Left ventricle myocardium superior (tissue), 1 donor: ENCODE measurements at places on chromosomes 7 and 10.

GRCh38 chr7:8035647-8036518, 67.3 kb downstream of the GLCCI1 start:
- no peak for DNase-seq

- no peak for DNase-seq
These were observed 350.9 kb upstream of the LRGUK start for GRCh38 chr7:133776266-133776665.

- DNase-seq: no peak
These were observed 7.7 kb upstream of the CPVL start for GRCh38 chr7:29154076-29154475.

- no peak for DNase-seq
These were observed 1.1 kb upstream of the GIMAP1 start for GRCh38 chr7:150715293-150715692.

DNA sequence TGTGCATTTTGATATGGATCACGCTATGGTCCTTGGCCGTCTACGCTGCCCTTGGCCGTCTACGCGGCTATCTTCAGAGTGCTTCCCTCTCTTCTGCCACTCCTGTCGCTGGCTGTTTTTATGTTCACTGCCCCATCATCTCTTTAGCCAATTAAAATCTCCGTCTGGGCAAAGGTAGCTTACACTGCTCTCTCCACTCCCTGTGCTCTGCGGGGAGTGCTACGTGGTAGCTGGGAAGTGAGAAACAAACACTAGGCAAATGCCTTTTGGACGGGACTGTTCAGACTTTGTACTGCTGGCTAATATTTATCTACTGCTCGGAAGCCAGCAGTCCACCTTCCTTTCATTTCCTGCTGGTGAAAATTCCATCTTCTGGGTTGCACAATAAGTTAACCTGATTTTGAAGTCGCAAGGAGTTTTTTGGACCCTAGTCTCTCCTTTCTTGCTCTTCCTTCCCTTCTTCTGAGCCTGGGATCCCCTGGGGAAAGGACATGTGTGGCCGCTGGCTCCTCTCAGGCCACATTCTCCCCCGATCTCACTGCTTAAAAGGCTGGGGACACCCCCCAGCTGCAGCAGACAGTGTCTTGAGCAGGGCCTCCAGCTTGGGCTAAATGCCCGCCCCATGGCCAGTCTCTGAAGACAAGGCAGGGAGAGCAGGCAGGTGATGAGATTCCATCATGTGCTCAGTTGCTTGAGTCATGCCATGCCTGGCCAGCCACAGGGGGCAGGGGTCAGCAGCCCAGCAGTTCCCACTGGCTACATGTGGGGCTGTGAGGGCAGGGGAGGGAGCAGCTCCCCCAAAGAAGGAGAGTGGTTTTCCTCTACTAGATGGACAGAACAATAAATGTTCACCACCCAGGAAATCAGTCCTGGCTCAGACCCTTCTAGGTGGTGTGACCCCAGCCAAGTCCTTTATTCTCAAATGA, 25.5 kb upstream of the RBM33 start:
- no peak for DNase-seq

DNA sequence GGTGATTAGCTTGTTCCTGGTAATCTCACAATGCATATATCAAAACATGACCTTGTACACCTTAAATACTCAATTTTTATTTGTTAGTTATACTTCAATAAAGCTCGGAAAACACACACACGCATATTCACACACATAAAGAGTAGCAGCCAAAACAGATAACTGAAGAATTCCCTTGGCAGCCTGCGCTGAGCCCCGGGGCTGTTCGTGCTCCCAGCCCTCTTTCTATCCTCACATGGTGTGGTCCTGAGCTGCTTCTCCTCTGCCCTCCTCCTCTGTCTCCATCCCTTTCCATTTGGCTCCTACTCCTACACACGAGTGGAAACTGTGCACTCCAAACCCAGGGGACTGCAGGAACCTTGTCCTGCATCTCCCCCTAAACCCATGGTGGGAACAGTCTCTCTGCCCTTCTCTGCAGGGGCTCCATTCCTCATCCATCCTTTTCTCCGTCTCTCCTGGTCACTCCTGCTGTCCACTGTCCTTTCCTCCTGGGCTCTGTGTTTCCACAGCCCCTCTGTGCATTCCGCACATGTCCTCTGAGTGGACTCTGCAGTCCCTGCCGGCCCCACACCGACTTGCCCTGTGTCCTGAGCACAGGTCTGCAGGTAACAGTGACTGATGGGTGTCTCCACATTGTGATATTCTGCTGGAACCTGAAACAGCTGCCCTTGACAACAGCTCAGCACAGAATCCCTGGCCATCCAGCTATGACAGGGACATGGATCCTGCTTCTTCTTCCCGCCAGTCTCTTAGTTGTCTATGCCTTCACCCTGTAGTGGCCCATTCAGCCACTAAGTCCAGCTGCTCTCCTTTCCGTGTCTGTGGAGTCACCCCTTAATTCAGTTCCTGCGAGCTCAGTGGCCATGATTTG, 216.8 kb upstream of the ZNF32 start:
- DNase-seq: peak; percentile 54

DNA sequence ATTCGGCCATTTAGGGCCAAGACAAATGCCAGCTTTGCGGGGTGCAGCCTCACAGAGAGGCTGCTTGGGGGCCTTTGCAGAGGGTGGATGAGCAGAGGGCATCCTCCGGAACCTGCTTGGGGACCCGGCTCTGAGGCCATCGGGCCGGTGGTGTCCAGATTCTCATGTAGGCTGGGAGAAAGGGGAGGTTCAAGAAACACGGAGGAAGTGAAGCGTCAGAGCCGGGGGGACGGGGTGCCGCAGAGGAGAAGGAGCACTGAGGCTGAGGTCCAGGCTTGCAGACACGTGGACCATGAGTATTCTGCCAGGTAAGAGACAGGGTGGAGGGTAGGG, 150.7 kb upstream of the SHH start:
- DNase-seq: no peak

DNA sequence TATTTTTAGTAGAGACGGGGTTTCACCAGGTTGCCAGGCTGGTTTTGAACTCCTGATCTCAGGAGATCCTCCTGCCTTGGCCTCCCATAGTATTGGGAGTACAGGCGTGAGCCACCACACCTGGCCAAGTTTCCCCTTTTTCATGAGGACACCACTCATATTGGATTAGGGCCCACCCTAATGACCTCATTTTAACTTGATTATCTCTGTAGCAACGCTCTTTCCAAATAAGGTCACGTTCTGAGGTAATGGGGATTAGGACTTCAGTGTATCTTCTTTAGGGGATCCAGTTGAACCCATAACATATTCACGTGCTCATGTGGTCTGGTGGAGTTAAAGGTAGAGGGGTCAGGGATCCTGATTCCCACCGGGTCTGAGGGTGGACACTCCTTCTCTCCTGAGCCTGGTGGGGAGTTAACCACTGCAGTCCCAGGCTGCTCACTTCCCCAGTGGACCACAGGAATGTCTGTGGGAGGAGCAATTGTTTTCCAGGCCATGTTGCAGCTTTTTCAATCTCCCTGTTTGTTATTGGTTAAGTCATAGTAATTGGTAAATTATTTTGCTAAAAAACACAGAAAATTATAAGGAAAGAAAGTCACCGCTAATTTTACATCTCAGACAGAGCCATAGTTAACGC, 130.5 kb downstream of the GRK5 start:
- no peak for DNase-seq

DNA sequence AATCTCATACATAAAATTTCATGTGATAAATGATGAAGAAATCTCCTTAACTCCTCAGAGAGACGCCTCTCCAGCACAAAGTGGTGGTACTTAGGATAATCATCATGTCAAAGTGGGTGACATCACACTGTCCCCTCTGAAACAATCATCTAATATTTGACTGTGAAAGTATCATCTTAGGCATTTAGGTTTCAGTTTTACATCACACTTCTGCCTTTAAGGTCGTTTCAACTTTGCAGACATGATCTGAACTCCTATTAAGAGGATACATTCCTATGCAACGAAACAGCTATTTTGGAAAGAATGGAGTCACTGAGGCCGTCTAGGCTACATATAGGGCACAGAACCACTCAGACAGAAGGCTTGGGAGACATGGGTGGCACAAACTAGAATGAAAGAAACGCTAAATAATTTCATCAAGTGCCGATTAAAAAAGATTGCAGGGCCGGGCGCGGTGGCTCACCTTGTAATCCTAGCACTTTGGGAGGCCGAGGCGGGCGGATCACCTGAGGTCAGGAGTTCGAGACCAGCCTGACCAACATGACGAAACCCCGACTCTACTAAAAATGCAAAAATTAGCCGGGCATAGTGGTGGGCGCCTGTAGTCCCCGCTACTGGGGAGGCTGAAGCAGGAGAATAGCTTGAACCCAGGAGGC, 2.0 kb downstream of the VOPP1 start:
- DNase-seq: no peak

DNA sequence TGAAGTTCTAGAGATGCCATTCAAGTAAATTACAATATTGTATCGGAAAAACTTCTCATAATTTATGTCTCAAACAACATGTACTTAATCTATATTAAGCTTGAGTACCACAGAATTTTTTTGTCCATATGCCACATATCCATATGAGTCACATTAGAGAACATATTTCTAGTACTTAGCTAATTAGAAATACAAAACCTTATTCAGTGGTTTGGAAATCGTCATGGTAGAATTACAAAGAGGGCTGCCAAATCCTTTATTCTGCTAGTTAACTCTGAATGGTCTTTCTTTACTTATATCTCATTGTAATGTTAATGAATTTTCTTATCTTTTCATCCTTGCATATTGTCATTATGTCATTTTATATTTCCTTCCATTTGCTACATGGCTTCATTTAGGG, 9.0 kb upstream of the VIM start:
- DNase-seq: no peak

DNA sequence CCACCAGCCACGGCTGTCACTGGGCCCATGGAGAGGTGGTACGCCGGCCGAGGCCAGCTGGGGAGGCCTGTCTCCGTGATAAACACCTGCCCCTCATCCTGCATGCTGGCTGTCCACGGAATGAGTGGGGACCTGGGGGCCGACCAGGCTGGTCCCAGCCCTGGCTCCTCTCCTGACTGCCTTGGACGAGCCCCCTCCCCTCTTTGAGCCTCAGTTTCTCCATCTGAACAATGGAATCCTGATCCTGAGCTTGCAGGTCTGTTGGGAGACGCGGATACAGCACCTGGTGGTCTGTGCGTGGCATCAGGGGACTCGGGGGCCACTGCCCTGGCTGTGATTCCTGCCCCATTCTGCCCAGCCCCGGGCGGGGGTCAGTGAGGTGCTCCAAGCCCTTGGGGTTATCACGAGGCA, 109.9 kb downstream of the MICALL2 start:
- no peak for DNase-seq

DNA sequence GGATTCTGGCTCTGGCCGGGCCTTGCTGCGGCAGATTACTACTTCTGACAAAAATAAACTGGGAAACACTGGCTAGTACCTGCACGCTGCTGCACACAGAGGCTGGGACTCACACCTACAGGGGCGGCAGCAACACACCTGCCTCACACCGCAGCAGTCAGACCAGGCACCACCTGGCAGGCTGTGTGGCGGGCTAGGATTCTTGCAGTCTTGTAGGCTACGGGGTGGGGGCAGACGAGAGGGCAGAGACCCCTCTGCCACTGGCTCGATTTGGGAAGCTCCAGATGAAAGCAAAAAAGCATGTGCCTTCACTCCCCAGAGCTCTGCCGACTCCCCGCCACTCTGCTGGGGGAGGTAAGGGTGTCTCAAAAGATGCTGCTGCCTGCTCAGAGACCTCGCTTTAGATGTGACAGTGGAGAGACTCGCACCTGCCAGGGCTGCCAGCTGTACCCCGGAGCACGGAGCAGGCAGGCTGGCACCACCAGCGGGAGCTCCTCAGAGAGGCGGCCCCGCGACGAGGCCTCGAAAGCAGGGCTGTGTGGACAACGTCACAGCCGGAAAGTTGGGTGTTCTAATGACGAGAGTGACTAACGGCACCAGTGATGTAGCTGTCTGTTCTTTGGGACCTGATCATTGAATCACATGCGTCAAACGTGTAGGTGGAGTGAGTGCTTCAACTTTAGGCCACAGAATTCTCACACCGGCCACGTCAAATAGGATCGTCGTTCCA, 250.5 kb downstream of the ZMYND11 start:
- no peak for DNase-seq

- no peak for DNase-seq
These were observed 5.7 kb downstream of the PANK1 start for GRCh38 chr10:89639326-89639725.

- no peak for DNase-seq
These were observed 3.1 kb upstream of the SMURF1 start for GRCh38 chr7:99146979-99147378.

GRCh38 chr7:45670717-45671116, 96.5 kb downstream of the ADCY1 start:
- DNase-seq: no peak

GRCh38 chr7:128852537-128853254, 10.0 kb upstream of the ATP6V1F start:
- DNase-seq: no peak

GRCh38 chr7:51666751-51667150, 350.1 kb upstream of the COBL start:
- no peak for DNase-seq

DNA sequence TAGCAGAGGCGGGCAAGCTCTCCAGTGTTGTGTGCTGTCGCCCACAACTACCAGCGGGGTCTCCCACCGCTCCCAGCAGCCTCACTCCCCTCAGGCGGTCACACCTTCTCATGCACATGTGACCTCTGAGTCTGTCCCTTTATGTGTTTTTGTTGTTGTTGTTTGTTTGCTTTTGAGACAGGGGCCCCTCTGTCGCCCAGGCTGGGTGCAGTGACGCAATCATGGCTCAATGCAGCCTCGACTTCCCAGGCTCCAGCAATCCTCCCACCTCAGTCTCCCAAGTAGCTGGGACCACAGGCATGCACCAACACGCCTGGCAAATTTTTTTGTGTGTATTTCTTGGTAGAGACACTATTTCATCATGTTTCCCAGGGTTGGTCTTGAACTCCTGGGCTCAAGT, 1.5 kb downstream of the CPSF4 start:
- no peak for DNase-seq

GRCh38 chr10:103786020-103786419, 69.4 kb downstream of the SH3PXD2A start:
- no peak for DNase-seq

- DNase-seq: peak; percentile 83
These were observed at the start of gene AMPH for GRCh38 chr7:38630720-38631673. TSS of gene AMPH (minus strand) at chr7:38631373. CDS start at chr7:38631351, 22 bp downstream.

GRCh38 chr7:78002715-78003114, 204.1 kb downstream of the PHTF2 start:
- no peak for DNase-seq

GRCh38 chr7:44172352-44172751, 16.9 kb downstream of the GCK start:
- DNase-seq: no peak

DNA sequence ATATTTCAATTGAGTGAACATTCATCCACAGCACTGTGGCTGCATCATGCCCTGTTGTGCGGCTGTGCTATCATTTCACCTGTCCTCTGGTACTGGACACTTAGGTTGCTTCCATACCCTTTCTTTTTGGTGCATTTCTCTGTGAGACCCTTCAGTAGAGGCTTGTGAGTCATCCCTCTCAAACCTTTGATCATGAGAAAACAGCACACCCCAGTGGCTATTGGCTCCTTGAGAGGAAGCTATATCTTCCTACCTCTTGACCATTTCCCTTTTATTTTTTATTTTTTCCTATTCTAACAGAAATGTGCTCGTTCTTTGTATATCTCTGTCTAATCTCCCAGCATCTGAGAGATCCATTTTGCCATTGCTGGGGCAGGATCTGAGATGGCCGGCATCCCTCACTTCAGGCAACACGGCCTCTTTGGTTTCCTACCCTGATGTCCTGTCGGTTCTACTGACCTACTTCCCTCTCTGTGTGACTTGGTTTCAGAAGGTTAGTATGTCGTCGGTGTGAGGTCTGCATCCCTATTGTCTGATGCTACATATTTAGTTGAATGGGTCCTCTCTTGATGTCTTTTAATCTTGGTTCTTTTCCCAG, 23.8 kb upstream of the PIK3AP1 start:
- no peak for DNase-seq

GRCh38 chr7:116354171-116354545, 143.8 kb downstream of the TES start:
- peak; percentile 41 for DNase-seq
